Type B pancreatic cell (in vitro differentiated cells): ENCODE measurements at places on chromosomes 7 and 10.

DNA sequence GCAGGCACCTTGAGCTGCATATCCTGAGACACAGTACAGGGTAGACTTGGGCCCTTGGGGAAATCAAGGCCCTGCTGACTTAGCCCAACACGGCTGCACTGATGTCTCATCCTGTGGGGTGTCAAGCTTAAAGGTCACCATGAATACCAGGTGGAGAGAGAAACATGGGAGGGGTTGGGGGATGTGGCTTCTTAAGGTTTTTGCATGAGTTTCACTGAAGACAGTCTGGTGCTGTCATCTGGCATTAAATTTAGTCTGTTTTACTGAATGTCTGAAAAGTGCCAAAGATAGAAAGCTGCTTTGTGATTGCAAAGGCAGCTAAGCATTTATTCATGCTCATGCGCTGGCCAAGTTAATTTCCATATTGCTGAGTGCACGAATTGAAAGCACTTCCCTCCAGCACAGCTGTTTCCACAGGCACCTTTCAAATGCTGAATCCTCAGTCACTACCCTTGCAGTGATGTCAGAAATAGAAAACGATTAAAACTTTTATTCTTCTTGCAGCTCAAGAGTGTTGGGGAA, 102.1 kb downstream of the OSBPL3 start:
- no peak for DNase-seq

DNA sequence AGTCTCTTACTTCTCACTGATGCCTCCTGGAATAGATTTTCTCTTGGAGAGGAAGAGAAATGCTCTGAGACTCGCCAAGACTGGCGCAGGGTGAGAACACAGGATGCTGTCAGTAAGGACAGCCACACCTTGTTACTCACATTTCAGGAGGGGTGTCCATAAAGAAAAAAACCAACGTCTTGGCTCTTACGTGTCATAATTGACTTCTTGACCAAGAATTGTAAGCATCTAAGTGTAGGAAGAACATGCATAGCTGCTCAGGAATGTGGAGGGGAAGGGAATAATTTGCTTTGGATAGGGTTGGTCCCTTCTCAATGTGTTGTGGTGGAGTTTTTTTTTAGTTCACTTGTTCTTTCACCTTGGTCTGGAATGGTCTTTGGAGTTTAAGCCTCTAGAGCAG, 43.8 kb upstream of the ZNF438 start:
- DNase-seq: no peak

- DNase-seq: no peak
Observed at GRCh38 chr10:110345286-110345685, 40.6 kb upstream of the SMNDC1 start.

DNA sequence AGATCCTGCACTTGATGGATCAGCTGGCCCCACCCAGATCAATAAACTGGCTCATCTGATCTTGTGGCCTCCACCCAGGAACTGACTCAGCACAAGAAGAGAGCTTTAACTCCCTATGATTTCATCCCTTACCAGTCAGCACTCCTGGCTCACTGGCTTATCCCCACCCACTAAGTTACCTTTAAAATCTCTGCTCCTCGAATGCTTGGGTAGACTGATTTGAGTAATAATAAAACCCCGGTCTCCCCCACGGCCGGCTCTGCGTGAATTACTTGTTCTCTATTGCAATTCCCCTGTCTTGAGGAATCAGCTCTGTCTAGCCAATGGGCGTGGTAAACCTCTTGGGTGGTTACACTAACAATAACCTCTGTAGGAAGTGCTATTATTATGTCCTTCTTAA, 83.7 kb downstream of the MBL2 start:
- no peak for DNase-seq

DNA sequence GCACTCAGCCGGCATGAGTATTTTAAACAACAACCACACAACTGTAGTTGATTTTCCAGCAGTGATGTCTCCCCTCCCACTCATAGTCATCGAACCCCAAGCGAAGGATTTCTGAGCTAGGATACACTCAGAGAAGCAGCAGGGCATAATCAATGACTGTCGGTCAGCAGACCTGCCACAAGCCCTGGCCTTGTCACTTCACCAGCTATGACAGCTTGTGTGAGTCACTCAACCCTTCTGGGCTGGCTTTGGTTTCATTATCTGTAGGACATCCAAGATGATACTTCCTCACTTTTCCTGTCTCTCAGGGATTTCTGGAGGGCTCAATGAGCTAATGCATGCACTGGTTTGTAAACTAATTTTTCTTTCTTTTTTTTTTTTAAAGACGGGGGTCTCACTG, 22.0 kb upstream of the UBE3C start:
- DNase-seq: no peak

GRCh38 chr10:97781618-97782331, 10.0 kb upstream of the SFRP5 start:
- DNase-seq: no peak

DNA sequence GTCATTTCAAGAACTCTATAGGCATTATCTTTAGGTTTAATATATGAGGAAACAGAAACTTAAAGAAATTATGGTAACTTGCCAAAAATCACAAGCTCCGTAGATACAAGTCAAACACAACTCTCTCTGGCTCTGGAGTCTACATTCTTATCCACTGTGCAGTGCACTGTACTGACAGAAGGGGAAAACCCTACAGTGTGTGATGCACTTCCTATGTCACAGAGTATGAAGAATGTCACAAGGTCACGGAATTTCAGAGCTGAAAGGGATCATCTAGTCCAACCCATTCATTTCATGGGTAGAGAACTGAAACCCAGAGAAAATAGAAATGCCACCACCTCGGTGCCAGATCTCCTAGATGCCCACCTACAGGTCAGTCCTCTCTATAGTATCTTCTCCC, 86.1 kb downstream of the LRRTM3 start:
- DNase-seq: no peak

GRCh38 chr10:58867683-58868082, 308.8 kb upstream of the PHYHIPL start:
- DNase-seq: no peak

DNA sequence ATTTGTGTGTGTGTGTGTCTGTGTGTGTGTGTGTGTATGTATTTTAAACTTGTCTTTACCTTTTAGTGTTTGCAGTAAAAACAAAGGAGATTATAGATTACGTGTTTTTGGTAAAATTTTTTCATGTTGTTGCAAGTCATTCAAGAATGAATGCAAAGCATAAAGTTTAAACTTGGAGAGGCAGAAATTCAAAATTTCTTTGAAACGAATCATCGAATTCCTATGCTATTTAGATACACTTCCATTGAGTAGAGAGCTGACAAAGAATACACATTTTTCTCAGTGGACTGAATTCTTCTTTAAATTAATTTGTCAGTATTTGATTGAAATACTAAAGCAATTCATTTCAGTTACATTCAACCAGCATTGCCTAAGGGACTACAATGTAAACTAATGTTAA, 66.0 kb upstream of the HDAC9 start:
- no peak for DNase-seq

DNA sequence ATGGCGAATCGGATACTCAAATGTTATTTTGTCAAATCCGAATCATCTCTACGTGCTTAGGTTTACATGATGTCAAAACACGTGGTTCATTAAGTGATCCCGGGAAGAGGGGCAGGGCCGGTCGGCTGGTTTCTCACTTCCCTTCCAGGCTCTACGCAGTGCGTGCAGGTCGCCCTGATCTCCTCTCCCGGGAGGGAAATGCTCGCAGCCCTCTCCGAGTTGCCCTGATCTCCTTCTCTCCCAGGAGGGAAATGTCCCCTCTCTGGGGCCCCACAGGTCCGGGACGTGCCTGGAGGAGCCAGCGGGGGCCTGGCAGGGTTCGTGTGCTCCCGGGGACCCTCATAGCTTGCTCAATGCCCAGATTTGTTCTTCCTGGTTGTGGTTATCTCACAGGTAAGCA, 202.7 kb downstream of the DNAJB6 start:
- DNase-seq: no peak

DNA sequence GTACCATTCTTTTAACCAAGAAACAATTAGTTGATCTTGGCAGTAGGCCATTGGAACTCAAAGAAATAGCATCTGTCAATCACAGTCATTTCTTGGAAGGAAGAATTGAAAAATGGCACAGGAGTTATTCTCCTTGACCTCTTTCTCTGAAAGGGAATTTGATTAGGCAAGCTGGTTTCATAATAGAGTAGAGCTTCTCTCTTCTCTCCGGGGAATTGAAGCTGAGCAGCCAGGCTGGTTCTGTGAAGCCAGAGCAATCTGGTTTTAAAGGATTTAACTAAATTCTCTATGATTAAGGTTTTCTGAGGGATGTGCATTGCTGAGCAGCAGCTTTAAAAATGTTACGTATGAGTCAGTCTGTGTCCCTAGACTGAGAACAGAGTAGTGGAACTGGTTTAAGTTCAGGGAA, 70.2 kb downstream of the AHCYL2 start:
- DNase-seq: no peak

- DNase-seq: no peak
Observed at GRCh38 chr7:18566205-18566604, 70.7 kb downstream of the HDAC9 start.

DNA sequence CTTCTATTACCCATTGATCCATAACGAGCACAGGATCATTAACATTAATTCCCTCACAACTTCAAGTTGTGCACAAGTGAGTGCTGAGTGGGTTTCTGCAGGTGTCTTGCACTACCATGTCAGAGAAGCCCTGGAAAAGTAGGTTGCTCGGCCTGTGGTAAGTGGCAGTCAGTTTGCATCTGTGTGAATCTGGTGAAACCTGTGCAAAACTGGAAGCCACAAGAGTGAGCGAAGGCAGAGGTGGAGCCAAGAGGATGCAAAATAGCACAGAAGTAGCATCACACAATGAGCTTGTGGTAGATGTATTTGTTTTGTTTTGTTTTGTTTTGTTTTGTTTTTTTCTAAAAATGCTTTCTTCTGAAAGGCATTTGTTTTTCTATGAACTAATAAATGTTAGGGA, 181.5 kb downstream of the THSD7A start:
- no peak for DNase-seq

GRCh38 chr7:94252971-94253370, 141.7 kb upstream of the COL1A2 start:
- DNase-seq: no peak
